Posterior cingulate gyrus (tissue), 11 donors: ENCODE measurements at places on chromosomes 12 and 14.

- DNase-seq, result no peak
These were observed 19.6 kb downstream of the ASB2 start for GRCh38 chr14:93956514-93957332.

DNA sequence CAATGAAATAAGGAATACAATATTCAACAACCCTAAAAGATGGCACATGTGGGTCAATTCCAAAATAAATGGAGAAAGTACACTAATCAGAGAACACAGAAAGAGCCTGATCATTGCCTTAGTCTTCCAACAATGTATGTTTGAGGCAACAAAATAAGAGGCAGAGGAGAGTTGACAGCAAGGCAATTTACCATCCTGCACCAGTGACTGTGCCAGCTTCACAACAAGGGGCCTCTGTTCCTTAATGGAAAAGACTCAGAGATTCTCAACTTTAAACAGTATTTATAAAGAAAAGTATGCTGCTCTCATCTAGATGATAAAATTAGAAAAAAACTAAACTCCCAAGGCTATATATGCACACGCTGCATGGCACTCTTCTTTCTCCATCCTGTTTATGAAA, 25.9 kb downstream of the EPS8 start:
- DNase-seq, result no peak

DNA sequence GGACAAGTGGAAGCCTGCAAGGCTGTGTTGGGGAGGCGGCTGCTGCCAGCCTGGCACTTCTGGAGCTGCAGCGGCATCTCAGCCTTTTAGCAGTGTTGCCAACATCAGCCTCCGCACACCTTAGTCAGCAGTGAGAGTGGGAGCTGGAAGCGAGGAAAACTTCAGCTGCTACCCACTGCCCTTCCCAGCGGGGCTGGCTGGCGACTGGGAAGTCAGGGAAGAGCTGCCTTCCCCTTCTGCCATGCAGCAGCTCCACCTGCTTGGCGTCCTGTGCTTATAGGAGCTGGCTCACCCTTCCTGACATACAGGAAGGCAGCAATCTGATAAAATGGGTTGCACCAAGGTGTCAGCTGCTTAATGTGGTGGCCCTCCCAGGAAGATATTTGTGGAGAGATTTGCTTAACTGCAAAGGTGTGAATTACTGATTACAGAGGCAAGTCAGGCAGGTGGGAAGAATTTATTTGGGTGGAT, 15.4 kb upstream of the PLEKHG3 start:
- peak; percentile 70 for DNase-seq

DNA sequence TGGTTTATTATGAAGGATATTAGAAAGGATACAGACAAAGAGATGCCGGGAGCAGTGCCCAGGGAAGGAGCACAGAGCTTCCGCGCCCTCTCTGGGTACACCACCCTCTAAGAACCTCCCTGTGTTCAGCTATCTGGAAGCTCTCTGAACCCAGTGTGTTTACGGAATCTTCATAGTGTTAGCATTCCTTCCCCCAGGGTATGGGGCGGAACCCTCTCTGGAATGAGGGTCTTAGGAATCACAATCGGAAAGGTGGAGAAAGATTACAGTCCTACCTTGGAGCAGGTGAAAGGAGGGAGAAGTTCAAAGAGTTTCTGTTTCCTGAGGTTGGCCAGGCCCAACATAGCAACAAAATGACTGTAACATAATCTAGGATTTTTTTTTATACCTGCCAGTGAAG, 6.8 kb upstream of the NUDT4 start:
- no peak for DNase-seq

DNA sequence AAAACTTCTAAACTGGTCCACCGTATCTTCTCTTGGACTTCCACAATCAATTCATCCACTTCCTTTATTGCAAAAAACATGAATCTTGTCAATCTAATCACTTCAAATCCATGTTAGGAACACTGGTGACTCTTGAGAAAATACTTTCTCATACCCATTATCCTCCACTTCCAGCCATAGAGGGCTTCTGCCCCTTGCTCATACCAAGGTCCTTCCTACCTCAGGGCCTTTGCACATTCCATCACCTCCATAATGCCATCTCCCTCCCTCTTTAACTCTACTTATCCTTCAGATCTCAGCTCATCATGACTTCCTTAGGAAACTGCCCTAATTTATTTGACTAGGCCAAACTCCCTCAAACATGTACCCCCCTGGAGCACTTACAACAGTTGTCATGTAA, 16.6 kb downstream of the STXBP6 start:
- no peak for DNase-seq

- DNase-seq, result no peak
These were observed 30.9 kb upstream of the CAPRIN2 start for GRCh38 chr12:30785630-30786029.
